Stimulated activated naive CD4-positive, alpha-beta T cell treated with Interleukin-2 at 50 U/mL for 16 hours (primary cell): ENCODE measurements at places on chromosomes 11 and 22.

GRCh38 chr11:74024261-74025029, 15.6 kb upstream of the UCP3 start:
- peak; percentile 33 for DNase-seq

- no peak for DNase-seq
Measured at GRCh38 chr11:86204356-86204755, 40.2 kb upstream of the EED start.

DNA sequence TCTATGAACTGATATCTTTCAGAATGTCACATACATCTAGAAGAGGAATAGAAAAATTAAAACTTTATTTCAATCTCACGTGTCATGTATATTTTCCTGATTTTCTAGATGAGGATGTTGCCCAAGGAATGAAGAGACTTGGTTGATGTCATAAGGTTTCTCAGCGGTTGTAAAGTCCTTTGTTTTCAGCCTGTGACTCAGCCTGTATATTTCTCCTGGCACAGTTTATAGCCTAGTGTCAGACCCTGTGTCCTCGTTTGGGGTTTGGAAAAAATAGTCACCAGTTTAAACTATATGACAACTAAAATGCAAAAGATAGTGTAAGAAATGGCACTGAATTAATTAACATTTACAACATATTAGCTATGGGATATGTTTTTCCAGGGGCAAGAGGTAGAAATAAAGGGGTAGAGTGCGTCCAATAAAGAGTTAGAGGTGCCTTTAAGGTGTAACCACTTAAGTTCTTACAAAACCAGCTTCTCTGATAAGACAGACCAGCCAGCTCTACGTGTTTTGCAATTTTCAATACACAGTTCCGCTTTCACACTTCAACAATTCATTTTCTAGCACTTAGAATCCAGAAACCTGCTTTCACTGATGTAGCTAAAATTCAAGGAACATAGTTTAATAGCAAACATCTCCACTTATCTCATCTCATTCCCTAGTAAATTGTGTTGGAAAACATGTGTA, 1432.6 kb upstream of the TENM4 start:
- no peak for DNase-seq

- no peak for DNase-seq
Measured at GRCh38 chr11:8095371-8095770, 14.4 kb downstream of the TUB start.

DNA sequence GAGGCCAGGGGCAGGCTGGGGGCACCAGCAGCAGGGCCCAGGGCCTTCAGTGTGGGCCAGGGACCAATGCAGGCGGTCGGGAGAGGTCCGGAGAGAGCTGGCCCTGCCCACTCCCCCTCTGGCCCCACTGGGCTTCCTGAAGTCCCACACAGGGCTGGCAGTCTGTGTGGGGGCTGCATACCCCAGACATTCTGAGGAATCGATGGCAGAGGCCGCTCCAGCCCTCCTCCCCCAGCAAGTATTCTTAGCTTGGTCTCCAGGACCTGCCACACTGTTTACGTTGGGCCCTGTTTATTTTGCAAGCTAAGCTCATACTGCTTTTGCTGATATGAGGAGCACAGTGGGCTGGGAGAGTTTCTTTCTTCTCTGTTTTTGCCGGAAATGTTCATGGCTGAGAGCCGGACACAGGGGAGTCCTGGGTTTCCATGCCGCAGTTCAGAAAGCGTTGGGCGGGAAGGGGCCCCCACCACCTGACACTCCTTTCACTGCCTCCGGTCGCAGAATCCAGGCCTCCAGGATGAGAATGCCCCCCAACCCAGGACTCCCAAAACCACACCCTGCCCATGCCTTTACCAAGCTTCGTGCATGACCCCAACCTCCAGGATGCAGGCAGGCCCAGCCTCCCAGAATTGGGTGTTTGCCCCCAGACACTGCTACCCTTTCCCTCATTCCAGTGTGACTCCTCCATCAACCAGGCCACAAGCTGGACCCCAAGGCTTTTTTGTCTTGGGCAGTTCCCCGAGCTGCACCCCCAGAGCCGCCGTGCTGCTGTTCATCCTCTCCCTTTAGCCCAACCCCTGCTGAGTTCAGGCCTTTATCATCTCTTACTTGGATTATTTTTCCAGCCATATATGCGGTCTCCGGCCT, 81.8 kb upstream of the KCNQ1OT1 start:
- no peak for DNase-seq
